Activated naive CD4-positive, alpha-beta T cell treated with anti-CD3 and anti-CD28 coated beads for 36 hours (primary cell): ENCODE measurements at places on chromosomes 2 and 18. TPM values are rescaled to one million over a fixed set of nuclear protein-coding genes. Genes with fewer than 3 reads are reported as not detected.

- no peak for DNase-seq
These were observed 47.5 kb downstream of the ARID5A start for GRCh38 chr2:96584017-96584416.

DNA sequence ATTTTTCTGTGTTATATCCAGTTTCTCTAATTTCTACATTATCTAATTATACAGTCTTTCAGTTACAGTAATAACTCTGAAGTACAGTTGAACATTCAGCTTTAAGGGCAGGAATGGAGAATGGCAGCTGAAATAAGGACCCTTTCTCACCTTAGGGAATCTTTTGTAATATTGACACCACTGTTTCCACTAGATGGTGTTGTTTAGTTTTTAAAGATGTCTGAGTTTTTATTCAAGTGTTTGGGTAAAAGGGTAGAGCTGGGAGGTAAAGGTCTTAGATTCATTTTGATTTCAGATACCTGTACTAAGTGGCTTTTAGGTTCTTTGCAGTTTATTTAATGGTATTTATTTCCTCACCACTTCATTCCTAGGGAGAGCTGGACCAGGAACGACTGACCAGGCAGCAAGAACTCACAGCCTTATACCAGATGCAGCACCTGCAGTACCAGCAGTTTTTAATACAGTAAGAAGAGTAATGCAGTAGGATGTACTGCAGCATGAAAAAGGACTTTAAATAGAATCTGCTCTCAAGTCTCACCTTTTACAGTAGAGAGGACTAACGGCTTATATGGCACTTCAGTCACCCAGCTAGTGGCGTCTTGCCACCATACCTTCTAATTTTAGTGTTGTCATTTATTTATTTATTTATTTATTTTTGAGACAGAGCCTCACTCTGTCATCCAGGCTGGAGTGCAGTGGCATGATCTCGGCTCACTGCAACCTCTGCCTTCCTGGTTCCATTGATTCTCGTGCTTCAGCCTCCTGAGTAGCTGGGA is 33.2 kb upstream of the KCNJ13 start:
- DNase-seq, result no peak

DNA sequence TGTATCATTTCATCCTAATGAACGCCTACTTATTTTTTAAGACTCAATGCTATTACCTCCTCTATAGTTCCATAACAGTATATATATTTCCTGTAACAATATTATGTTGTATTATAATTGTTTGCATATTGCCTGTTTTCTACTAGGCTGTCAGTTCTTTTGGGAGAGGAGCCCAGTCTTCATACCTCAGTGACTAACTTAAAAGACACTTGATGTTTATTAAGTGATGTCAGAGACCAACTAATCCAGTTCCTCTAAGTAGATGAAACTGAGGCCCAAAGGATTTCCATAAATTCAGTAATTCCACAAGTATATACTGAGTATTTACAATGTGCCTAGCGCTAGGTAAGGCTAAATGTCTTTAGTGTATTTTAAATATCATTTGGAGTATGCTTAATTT is 48.9 kb upstream of the AAK1 start:
- DNase-seq, result no peak

DNA sequence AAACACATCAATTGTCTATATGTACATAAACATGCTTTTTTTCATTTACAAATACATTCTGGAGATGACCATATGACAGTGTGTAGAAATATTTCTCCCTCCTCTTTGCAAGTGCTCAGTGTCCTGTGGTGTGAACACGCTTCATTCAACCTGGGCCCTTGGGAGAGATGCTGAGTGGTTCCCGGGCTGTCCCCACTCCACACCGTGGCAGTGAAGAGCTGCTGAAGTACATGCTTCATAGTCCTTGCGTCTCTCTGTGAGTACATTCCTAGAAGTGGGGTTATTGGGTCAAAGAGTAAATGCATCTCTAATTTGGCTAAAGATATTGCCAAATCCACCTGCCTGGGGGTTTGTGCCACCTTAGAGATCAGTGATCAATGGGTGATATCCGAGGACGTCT is 6.5 kb upstream of the GPR35 start:
- DNase-seq, result peak; percentile 1

GRCh38 chr2:28648671-28649395 is 102.8 kb upstream of the PPP1CB start:
- no peak for DNase-seq

The CABLES1 gene
- total RNA-seq, result 0.12 TPM
